ENCODE measurements at places on chromosomes 12 and 14.

DNA sequence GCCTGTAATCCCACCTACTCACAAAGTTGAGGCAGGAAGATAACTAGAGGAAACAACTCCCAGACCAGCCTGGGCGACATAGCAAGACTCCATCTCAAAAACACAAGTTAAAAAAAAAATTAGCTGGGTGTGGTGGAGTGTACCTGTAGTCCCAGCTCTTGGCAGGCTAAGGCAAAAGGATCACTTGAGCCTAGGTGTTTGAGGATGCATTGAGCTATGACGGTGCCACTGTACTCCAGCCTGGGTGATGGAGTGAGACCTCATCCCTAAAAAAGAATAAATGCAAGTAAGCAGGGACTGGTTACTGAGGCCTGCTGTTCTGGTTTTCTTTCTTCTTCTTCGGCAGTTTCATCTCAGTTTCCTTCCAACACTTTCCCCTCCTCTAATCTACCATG, 7.4 kb downstream of the PTPN21 start:
- no peak for DNase-seq

DNA sequence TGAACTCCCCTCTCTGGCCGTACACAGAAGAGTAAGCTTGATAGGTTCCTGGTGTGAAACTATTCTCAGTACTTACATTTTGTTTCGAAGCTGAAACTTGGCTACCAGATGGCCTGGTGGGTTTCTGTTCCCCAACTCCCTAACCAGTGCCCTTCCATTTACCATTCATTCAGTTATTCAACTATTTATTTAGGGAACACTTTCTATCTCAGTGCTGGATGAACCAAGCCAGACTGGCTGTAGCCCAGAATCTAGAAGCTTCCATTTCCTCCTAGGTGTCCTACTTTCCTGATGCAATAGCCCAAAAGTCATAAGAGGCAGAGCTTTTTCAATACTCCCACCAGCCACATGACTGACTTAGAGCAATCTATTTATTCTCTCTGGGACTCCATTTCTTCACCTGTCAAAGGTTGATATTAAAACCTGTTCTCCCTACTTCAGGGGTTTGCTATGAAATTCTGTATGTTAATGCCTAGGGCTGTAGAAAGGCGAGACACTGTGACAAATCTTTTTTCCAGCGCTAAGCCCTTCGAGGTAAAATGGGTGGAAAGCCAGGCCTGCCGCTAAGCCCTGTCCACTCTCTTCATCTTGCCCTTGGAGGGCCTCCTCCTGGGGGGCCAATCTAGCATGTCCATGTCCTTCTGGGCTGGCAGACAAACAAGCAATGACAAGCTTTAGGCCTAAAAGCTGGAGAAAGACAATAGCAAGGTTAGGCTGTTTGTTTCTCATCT, 8.1 kb upstream of the IRF2BPL start:
- no peak for DNase-seq

DNA sequence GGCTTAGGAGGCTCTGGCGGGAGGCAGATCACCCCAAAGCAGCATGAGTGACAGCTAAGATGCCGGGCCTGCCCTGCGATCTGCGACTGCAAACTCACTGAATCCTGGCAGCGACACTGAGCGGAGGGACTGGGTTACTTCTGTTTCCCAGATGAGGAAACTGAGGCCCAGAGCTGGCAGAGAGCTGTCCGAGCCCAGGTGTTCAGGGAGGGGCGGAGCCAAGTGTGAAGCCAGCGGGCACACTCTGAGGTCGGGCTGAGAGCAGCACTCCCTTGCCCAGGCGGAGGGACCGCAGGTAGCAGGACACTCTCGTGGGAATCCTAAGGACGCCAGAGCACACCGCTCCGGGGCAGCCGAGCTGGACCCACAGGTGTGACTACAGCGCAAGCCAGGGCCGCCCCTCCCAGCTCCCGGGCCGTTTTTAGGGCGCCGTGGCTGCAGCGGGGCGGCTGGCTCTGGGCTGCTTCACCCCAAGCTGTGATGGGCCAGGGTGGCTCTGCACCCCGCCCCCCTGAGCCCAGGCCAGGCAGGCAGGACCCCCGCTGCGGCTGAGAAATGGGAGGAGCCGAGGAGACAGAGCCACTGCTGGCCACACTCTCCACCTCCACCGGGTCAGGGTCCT, 27.4 kb downstream of the MMP17 start:
- DNase-seq, result no peak

- DNase-seq, result no peak
Measured at GRCh38 chr14:21112255-21112654, 11.4 kb downstream of the TMEM253 start.

- DNase-seq, result no peak
Measured at GRCh38 chr14:94043756-94044475, 17.8 kb downstream of the OTUB2 start.

GRCh38 chr14:35406506-35407305, 2.2 kb upstream of the NFKBIA start:
- DNase-seq, result peak; percentile 73
